A549 treated with AZD2906 at 1 μM for 4 hours (cell line): ENCODE measurements at places on chromosomes 7 and 10. TPM values are rescaled to one million over a fixed set of nuclear protein-coding genes. Genes with fewer than 3 reads are reported as not detected.

H2BK1 gene
- total RNA-seq, result not detected in 5 replicates

COL17A1 gene
- 1.3 to 2.4 TPM (median 1.8 TPM) in 5 replicates for total RNA-seq

HPSE2 gene
- total RNA-seq, result not detected in 5 replicates

HOXA10 gene
- total RNA-seq, result 6.2 to 7.0 TPM (median 6.7 TPM) in 5 replicates

RBP4 gene
- 5.6 to 10.8 TPM (median 9.0 TPM) in 5 replicates for total RNA-seq

MUC12 gene
- 12.5 to 23.4 TPM (median 19.2 TPM) in 5 replicates for total RNA-seq

RBAK gene
- 5.0 to 7.1 TPM (median 5.5 TPM) in 5 replicates for total RNA-seq

SFTPA1 gene
- not detected in 5 replicates for total RNA-seq

HMX2 gene
- total RNA-seq, result 0.07 to 0.17 TPM (median 0.08 TPM) in 3 of 5 replicates, not detected in the others

ATG9B gene
- 0.28 to 0.88 TPM (median 0.71 TPM) in 5 replicates for total RNA-seq

PDE6C gene
- not detected in 5 replicates for total RNA-seq

TUBAL3 gene
- 0.23 to 0.31 TPM (median 0.31 TPM) in 5 replicates for total RNA-seq

RAMP3 gene
- total RNA-seq, result not detected in 5 replicates

SDK1 gene
- 0.38 to 0.67 TPM (median 0.53 TPM) in 5 replicates for total RNA-seq
